ENCODE measurements at places on chromosomes 4 and X. TPM values are rescaled to one million over a fixed set of nuclear protein-coding genes. Genes with fewer than 3 reads are reported as not detected.
A peak's percentile ranks its signal among the peaks of the same experiment; 100 is the strongest.

GRCh38 chrX:54808109-54808604 is 612 bp downstream of the MAGED2 start:
- H3K4me3 ChIP-seq = peak overlapping the region; percentile 80
- peaks cover 3% of the 10 kb centered on the region for H3K27me3 ChIP-seq
- H3K4me1 ChIP-seq = peaks cover 3% of the 10 kb centered on the region

GRCh38 chr4:119785963-119786362 is 157.4 kb upstream of the PDE5A start:
- H3K27me3 ChIP-seq = no peaks in the 10 kb centered on the region
- H3K36me3 ChIP-seq = no peaks in the 10 kb centered on the region
- H3K4me1 ChIP-seq = no peaks in the 10 kb centered on the region
- no peak overlapping the region for H3K27ac ChIP-seq

TCP11X1 gene
- total RNA-seq = not detected

DNA sequence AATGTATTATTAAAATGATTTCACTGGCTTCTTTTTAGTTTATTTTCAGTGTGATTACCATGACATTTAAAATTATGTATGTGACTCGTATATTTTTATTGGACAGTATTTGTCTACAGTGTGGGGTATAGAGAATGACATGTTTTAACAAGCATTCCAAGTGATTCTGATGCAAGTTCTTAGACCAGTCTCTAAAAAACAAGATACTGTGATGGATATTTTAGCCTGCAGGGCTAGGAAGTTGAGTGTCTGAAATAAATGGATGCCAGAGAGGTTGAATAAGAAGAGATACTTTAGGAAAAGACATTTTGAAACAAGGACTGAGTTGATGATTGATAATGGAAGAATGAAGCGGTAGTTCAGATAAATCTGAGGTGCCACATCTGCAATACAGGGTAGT is 3.5 kb upstream of the MAD2L1 start:
- H3K27ac ChIP-seq = no peak overlapping the region
- H3K4me3 ChIP-seq = no peak overlapping the region
- peaks cover 3% of the 10 kb centered on the region for H3K36me3 ChIP-seq
- H3K27me3 ChIP-seq = no peaks in the 10 kb centered on the region
- H3K4me1 ChIP-seq = peaks cover 29% of the 10 kb centered on the region

GRCh38 chr4:33067221-33067620 is 2347.1 kb downstream of the PCDH7 start:
- no peak overlapping the region for H3K27ac ChIP-seq
- DNase-seq = no peak
- H3K27me3 ChIP-seq = no peaks in the 10 kb centered on the region
- H3K4me3 ChIP-seq = no peak overlapping the region
- H3K36me3 ChIP-seq = no peaks in the 10 kb centered on the region

VCX3A gene
- not detected for total RNA-seq

ANKRD37 gene
- 5.1 TPM for total RNA-seq

All from Panc1 (cell line).